ENCODE measurements at places on chromosomes 7 and 10.

DNA sequence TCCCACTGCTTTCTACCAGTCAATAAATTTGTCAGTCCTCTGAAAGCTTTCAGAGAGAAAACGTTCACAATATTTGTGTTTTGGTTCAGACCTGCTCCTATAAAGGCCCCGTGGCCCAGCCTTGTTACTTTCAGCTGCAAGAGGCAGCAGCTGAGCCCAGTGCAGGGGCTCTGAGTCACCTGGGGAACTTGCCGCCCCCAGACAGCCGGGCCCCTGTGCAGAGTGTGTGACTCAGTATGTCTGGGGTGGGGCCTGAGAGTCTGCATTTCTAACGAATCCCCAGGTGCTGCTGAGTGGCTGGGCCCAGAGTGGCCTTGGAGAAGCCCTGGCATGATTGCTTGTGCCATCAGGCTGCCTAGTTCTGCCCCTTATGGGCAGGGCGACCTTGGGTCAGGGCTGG is 303.5 kb downstream of the PAXIP1 start:
- DNase-seq: no peak

GRCh38 chr7:123711832-123712293 is 36.9 kb downstream of the WASL start:
- DNase-seq: no peak

GRCh38 chr7:75971309-75971960 is 23.0 kb downstream of the TMEM120A start:
- DNase-seq: no peak

GRCh38 chr10:78932054-78932386 is 136.7 kb upstream of the ZMIZ1 start:
- no peak for DNase-seq

DNA sequence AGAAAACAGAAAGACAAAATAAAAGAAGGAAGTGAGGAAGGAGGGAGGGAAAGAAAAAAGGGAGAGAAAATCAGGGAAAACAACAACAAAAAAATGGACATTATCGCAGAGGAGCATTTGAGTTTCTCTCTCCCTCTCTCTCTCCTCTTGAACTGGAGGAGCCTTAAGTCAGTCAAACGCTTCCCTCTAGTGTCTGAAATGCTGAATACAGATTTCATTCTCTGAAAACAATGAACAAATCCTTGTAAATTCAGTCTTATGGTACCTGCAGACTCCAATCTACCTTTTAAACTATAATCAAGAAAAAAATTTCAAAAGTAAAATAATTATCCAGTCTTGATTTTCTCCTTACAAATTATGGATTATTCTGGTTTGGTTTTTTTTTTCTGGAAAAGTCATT is 89.2 kb upstream of the PFKP start:
- peak; percentile 15 for DNase-seq

GRCh38 chr10:132266594-132267161 is 41.1 kb downstream of the STK32C start:
- no peak for DNase-seq

DNA sequence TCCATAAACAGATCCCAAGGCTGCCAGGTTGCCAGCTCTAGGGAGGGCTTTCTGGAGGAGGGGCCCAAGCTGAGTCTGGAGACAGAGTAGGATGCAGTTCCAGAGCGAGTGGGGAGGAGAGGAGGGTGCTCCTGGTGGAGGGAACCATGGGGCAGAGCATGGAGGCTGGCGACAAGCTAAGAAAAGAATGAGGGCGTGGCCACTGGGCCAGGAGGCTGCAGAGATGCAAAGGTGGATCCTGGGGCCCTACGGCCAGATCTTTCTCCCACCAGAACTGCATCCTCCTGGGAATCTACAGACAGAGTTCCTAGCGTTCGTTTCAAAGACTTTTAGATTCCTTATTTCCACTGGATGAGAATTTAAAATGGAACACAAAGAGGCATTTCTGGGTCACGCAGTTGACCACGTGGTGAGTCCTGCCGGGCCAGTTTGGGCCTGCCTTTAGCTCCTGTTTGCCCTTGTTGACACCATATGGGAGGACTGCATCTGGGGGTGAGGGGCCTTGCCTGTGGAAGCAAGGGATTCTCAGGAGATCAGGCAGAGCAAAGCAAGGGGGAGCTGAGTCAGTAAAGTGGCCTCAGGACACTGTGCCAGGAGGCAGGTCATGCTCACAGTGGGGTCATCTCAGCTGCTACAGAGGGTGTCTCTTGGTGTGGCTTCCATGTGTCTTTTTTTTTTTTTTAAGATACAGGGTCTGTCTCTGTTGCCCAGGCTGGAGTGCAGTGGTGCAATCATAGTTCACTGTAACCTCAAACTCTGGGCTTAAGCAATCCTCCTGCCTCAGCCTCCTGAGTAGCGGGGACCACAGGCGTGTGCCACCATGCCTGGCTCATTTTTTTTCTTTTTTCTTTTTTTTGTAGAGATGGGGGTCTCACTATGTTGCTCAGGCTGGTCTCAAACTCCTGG is 137.8 kb downstream of the SH3PXD2A start:
- no peak for DNase-seq

DNA sequence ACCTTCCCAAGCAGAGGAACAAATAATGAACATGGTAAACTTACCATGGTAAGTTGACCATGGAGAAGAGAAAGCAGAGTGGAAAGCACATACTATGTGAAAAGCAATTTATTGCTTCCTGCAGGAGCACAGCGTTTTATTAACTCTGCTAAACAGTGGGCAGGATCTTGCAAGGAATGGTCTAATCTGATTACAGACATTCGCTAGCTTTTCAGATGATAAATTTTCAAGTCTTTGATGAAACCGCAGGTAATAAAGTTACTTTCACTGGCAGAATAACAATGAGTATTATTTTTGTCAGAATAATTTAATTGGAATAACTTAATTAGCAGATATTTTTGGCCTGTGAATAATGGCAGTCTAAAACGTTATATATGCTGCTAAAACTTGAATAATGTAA is 89.6 kb upstream of the HGF start:
- no peak for DNase-seq

DNA sequence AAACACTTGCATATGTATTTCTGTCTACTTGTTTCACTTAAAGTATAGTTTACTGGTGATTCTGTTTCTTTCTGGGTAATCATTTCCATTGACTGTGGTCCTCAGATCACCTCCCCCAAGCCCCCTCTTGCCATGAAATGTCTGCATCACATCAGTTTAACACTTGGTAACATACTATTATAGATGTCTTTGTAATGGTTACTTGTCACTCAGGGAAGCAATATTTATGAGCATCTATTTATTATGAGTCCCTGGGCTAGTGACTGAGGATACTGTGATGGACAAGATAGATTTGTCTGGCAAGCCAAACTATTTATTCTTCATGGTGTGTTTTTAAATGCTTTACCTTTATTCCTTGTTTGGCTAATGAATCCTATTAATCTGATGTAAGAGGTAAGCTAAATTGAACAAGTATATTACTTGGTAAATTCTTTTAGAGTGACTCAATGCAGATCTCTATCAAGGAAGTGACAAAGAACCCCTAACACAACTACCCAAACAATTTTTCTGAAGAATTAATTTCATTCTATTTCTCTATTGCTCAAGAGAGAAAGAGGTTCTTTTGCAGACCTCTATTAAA is 270.9 kb downstream of the RELN start:
- no peak for DNase-seq

DNA sequence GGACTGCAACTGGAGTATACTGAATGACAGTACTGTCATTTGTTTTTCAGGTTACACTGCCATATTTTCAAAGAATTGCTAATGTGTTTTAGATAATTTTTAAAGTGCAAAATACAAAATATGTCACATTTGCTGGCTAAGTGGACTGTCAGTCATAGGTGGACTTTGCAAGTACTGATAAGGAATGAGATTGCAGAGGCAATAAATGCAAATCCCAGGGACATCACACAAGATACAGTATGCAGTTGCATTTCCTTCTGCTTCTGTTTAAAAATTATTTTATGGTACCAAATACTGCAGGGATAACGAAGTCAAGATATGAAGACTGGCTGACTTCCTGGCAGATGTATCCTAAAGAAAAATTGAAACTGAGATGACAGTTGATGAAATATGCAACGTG is 237.6 kb upstream of the MAGI2 start:
- DNase-seq: no peak

GRCh38 chr10:80454513-80455460 is 677 bp downstream of the TSPAN14 start:
- no peak for DNase-seq

DNA sequence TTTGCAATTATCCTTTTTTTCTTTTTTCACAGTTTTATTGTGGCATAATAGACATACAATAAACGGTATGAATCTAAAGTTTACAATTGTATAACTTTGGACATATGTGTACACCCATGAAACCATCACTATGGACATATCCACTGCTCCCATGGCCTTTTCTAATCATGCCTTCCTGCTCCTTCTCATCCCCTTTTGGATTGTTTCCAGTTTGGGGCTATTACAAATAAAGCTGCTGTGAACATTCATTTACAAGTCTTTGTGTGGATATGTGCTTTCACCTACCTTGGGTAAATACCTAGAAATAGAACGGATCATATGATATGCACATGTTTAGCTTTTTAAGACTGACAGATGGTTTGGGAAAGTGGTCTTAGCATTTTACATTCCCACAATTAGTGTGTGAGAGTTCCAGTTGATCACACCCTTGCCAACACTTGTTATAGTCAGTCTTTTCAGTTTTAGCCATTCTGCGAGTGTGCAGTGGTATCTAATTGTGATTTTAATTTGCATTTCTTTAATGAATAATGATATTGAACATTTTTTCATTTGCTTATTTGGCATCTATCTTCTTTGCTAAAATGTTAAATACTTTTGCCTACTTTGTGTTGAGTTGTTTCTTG is 120.9 kb upstream of the KAT6B start:
- no peak for DNase-seq

DNA sequence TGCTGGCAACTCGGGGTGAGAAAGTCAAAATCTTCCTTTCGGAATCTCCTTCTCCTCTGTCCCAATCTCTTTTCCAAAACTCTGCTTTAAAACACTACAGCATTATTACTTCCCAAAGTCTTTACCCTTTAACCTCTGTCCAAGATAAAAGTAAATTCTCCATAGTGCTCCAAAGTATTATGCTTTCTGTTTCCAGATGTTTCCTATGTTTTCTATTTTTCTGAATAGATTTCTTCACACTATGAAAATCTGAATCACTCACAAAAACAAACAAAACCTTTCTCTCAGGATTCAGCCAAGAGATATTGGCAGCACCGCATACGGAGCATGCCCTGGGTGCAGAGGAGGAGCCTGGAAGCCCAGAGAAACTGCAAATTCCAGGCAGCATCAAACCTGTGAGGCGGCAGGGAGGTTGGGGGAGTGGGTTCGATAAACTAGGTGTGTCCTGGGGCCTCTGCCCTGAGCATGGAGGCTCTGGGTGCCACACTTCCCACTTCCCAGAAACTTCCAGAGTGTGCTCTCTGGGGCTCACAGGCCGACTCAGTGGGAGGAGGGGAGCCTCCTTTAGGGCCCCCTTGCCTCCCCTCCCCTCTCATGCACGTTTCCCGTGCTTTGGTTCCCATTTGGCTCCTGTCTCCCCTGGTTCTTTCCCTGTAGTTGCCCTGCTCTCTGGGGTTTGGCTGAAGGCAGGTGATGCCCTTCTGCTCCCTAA is 35.6 kb downstream of the VIPR2 start:
- no peak for DNase-seq

- DNase-seq: no peak
Measured at GRCh38 chr10:94666391-94667102, 17.0 kb upstream of the CYP2C18 start.

- DNase-seq: peak; percentile 61
Measured at GRCh38 chr7:5704534-5704922, 76.9 kb downstream of the RNF216 start.

DNA sequence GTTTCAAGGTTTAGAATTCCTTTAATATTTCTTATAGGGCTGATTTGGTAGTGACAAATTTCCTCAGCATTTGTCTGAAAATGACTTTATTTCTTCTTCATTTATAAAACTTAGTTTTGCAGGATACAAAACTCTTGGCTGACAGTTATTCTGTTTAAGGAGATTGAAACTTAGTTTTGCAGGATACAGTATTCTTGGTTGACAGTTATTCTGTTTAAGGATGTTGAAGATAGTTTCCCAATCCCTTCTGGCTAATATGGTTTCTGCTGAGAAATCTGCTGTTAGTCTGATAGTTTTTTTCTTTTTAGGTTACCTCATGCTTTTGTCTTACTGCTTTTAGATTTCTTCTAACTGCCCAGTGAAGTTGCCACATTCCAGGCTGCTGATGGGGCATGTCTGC is 186.8 kb downstream of the ITGB1 start:
- DNase-seq: no peak

- DNase-seq: no peak
Measured at GRCh38 chr10:28938745-28939144, 261.4 kb downstream of the BAMBI start.

DNA sequence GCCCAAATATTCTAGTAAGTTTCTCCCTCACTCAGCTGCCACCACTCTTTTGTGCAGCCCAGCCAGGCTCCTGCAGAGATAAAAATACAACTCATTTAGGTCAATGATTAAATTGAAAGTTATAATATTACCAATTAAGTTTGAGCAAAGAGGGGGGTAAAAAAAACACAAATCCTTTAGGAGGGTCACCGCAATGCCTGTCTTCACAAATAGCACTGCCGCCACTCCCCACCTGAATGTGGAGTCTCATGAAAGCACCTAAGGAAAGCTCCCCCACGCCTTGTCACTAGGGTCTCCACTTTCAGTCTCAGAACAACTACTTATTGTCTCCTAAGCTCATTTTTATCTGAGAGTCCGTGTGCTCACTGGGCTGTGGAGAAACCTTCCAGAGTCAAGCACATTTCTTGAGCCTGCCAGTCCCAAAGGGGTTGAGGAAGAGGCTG is 148.7 kb downstream of the FGFR2 start:
- DNase-seq: no peak

GRCh38 chr10:105605918-105606317 is 964.8 kb downstream of the SORCS3 start:
- DNase-seq: no peak

- DNase-seq: no peak
Measured at GRCh38 chr7:90655566-90655965, 59.4 kb downstream of the CDK14 start.

DNA sequence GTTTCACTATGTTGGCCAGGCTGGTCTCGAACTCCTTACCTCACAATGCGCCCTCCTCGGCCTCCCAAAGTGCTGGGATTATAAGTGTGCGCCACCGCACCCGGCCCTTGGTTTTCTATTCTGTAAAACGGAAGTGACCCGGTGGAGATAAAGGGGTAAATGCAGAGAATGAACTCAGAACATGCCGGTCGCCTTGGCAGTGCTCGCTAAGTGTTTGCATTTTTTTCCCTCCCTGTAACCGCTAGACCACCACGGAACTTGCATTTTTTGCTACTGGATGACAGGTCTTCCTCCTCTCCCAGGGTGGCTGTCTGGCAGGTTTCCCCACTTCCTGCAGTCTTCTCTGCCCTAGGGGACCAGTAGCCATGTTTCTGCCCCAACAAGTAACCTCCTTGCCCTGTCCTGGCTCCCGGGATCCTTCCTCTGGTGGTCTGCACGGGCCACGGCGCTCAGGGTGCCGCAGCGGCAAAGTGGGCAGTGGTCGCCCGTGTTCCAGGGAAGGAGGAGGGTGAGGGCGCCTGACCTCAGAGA is 18.8 kb upstream of the GNA12 start:
- peak; percentile 85 for DNase-seq

GRCh38 chr10:72649291-72649690 is 23.4 kb upstream of the MICU1 start:
- DNase-seq: no peak

All from GF-D8 (cell line).